Activated CD8-positive, alpha-beta memory T cell treated with anti-CD3 and anti-CD28 coated beads, Interleukin-2, amount 50 U/mL, for 48 hours (primary cell): ENCODE measurements at places on chromosomes 6 and 20.

GRCh38 chr6:3910106-3910663 is 61.0 kb downstream of the FAM50B start:
- DNase-seq, result no peak

- DNase-seq, result no peak
Measured at GRCh38 chr6:116557893-116558292, 4.3 kb downstream of the CALHM4 start.

DNA sequence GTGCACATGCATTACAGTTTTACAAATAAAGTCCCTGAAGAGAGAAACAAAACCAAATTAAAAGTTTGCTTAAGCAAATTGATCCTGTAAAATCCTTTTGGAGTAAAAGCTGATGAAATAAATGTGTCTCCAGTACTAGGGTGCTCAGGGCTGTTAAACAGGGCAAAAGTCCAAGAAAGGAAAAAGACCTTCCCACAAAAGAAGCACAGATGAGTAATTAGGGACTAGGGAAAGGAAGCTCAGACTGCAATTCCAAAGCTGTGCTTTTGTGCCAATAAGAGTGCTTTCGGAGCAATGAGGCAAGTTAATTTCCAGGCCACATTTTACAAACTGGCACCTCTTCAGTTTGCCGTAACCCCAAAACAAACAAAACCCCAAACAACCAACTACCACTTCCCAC is 10.4 kb upstream of the RNF182 start:
- no peak for DNase-seq

GRCh38 chr6:44487586-44487985 is 100.1 kb downstream of the CDC5L start:
- no peak for DNase-seq

GRCh38 chr6:36758516-36759147 is 61.0 kb downstream of the RAB44 start:
- no peak for DNase-seq

- DNase-seq, result no peak
Measured at GRCh38 chr20:44901974-44902373, 7.9 kb upstream of the PABPC1L start.

GRCh38 chr6:141988954-141989705 is 143.6 kb upstream of the GJE1 start:
- no peak for DNase-seq

DNA sequence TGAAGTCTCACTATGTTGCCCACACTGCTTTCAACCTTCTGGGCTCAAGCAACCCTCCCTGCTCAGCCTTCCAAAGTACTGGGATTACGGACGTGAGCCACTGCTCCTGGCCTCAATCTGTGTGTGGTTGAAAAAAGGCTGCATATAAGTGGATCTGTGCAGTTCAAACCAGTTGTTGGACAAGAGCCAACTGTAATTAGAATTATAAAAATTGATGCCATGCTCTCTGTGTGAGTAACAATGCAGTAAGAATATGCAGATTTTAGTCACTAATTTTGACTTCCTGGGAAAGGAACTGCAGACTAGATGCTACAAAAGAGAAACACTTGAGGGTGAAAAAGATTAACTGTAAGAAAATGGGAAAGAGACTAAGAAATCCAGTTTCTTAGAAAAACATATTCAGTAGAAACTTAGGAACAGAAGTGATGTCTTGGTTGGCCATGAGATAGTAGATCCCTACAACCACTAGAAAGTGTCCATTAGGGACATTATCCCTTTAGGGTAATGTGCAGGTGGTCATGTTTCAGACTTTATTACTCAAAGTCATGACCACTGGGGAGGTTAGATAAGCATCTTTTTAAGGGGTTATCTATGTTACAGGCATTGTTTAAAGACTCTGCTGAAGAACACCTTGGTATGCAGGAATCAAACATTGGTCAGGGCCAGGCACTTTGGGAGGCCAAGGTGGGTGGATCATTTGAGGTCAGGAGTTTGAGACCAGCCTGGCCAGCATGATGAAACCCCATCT is 26.3 kb downstream of the ITCH start:
- no peak for DNase-seq

DNA sequence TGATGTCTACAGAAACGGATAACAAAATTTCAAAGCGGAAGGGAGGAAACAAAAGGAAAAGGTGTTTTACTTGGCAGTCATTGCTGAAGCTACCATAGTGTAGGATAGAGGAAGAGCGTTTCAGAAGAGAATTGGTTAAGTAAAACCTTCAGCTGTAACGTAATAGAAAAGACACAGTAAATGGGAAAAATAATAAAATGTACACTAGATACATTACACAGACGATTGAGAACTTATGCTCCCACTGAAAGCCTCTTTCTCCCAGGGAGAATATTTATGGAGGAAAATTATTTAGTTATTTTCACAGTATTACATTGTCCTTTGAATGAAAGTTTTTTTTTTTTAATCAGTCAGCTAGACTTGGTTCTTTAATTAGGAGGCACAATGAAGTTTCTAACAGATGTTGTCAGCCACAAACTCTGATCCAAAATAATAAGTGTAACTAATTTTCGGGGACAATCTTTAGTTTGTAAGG is 90.7 kb upstream of the PRDM1 start:
- no peak for DNase-seq

DNA sequence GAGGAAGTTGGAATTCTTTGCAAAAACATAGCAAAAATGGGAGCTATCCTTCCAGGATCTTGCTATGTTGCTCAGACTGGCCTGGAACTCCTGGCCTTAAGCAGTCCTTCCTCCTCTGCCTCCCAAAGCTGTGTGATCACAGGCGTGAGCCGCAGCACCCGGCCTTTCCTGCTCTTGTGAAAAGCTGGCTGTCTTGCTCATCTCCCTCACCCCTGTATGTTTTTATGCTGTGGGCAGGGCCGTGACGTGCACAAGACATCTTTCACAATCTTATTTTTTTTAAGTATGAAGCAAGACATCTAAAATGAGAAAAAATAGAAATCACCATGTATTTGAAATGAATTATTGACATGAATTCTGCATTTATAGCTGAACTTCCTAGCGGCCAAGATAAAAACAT is 110.4 kb downstream of the SAMD5 start:
- DNase-seq, result no peak

DNA sequence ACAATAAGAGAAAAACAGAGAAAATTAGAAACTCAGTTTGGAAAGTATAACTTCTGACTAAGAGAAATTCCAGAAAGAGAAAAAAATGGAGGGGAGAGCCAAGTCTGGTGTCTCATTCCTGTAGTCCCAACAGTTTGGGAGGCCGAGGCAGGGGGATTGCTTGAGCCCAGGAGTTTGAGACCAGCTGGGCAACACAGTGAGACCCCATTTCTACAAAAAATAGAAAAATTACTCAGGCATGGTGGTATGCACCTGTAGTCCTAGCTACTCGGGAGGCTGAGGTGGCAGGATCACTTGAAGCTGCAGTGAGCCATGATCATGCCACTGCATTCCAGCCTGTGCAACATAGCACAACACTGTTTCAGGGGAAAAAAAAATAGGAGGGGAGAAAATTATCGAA is 3.1 kb upstream of the KIF3B start:
- DNase-seq, result no peak

DNA sequence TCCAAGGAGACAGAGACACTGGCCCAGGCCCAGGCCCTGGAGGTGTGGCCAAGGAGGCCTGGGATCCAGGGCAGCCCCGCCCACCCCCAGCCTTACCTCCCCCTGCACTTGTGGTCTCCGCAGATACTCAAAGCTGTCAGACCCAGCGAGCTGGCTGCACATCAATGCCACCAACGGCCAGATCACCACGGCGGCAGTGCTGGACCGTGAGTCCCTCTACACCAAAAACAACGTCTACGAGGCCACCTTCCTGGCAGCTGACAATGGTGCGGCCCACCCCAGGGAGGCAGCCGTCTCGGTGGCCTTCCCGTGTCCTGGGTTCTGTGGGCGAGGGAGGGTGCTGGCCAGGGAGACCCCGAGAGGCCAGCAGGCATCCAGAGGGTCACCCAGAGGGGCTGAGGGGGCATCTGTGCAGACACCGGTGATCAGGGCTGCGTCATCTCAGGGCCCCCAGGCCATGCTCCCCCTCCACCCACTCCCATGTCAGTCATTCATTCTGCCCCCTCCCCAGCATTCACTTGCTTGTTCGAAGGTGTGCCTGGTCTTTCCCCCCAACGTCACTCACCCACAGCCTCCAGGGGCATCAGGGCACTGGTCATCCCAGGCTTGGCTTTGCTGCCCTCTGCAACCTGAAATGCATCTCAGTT is 141.3 kb downstream of the TAF4 start:
- no peak for DNase-seq

DNA sequence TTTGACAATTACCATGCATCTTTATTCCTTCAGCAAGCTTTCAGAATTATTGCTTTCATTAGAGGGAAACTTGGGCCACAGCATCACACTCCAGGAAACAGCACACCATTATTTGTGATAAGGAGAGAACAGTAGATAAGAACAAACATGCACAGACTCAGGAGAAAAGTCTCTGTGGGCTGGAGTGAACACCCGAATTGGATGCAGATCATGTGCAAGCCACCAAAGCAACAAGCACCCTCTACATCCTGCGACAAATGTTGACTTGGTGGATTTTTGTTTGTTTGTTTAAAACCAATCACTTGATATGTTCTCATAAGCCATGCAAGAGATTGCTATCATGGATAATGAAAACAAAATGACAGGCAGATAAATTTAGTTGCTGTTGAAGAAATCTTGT is 67.7 kb upstream of the ZFP64 start:
- DNase-seq, result no peak

DNA sequence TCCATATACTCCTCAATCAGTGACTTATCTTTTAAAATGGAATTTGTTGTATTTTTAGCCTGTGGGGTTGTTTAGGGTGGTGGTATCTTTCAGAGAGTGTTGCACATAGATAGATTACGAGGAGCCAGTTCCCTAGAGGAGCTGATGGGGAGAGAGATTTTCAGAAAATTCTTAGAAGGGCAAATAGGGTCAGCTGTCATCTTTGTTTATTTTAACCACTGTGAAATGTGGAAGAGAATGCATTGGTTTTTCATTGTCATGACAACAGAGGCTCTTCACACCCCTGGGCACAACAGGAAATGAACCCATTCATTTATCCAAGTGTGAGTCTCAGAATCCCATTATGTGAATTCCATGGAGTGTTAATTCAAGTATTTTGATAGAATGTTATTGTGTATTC is 188.4 kb downstream of the JARID2 start:
- no peak for DNase-seq

- DNase-seq, result no peak
Measured at GRCh38 chr20:38735172-38735571, 10.9 kb downstream of the SLC32A1 start.

- DNase-seq, result no peak
Measured at GRCh38 chr6:135004399-135004798, 50.2 kb downstream of the HBS1L start.

GRCh38 chr20:43925215-43925614 is 10.6 kb downstream of the TOX2 start:
- DNase-seq, result peak; percentile 76

DNA sequence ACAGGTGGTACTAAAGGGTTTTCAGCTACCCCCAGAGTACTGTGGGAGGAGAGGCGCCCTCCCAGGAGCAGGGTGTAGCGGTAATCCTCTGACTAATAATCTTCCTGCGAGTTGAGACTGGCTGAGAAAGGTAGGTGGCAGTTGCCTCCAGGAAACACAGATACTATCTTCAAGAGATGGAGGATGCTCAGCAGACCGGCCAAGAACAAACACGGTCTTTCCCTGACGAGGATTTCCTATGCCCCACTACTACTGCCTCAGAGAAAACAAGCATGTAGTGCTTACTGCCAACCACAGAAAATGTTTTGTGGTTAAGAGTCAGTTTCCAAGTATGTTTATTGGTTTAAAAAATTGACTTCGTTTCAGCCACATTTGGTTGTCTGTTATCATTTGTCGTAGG is 26.8 kb downstream of the C6orf89 start:
- DNase-seq, result peak; percentile 75

DNA sequence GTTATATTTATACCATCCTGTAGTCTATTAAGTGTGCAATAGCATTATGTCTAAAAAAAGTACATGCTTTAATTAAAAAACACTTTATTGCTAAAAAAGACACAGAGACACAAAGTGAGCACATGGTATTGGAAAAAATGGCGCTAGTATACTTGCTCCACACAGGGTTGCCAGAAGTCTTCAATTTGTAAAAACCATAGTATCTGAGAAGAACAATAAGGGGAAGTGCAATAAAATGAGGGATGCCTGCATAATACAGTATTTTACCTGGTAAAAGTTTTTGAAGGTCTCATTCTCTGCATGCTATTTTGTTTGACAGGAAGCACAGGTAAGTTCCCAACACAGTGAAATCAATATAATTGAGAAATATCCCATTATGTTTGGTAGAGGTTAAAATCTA is 1.6 kb downstream of the NOX3 start:
- DNase-seq, result no peak

DNA sequence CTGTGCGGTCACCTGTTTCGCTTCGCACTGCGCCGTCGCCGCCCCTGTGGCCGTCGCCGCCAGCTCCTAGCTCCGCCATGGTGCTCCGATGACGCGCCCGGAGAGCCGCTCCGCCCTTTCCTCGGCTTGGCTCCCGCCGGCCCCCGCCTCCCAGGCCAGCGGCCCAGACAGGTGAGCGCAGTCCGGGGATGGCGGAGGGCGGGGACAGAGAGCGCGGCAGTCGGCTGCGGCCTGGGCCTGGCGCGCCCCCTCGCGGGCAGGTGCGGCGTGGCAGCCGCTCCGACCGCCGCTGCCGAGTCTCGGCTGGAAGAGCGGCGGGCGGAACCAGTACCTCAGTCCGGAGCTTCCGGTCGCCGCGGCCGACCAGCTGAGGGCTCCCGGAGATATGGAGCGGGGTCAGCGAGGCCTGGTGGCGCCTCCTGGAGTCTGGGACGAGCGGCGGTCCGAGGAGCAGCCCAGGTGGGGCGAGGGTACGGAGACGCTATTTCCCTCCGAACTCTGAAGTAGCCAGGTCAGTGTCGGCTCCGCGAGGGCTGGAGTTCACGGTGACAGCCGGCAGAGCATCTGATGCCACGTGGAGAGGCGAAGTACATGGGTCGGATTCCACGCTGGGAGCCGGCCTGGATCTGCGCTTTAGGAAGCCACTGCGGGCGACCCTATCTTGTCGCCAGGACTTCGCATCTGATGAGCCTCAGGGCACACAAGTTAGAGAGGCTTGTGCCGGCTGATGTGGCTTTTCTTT is at the start of gene MAP7:
MAP7 (minus strand) TSS at position 93 of the 742 bp plus-strand sequence; CDS start at position 79, 14 bp downstream.
- DNase-seq, result peak; percentile 80

- no peak for DNase-seq
Measured at GRCh38 chr20:22584522-22584921, at the start of gene FOXA2. Gene FOXA2, minus strand, starts transcription at chr20:22584572. Its CDS starts 294 bp downstream, at chr20:22584278.

- no peak for DNase-seq
Measured at GRCh38 chr20:32472581-32473207, 112.4 kb downstream of the NOL4L start.

GRCh38 chr20:4025679-4026078 is 10.3 kb upstream of the RNF24 start:
- no peak for DNase-seq

GRCh38 chr6:118203545-118203944 is 296.5 kb downstream of the SLC35F1 start:
- no peak for DNase-seq

DNA sequence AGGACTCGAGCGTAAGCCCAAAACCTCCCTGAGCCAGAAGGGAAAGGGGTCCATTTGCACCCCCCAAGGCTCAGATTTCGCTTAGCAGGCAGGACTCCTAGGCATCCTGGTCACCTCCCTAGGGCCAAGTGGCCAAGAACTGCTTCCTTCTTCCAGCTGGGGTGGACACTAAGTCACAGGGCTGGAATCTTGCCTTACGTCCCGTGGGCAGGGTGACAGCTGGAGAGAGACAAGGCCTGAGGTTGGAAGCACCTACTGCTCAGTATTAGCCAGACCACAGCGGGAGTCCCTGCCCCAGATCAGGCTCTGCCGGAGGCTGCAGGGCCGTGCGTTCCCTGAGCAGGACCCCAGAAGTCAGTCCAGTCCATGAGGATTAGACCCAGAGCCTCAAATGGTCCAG is 19.7 kb downstream of the LAMA5 start:
- no peak for DNase-seq
